ENCODE measurements at places on chromosomes 6 and 20. TPM values are rescaled to one million over a fixed set of nuclear protein-coding genes. Genes with fewer than 3 reads are reported as not detected.

DNA sequence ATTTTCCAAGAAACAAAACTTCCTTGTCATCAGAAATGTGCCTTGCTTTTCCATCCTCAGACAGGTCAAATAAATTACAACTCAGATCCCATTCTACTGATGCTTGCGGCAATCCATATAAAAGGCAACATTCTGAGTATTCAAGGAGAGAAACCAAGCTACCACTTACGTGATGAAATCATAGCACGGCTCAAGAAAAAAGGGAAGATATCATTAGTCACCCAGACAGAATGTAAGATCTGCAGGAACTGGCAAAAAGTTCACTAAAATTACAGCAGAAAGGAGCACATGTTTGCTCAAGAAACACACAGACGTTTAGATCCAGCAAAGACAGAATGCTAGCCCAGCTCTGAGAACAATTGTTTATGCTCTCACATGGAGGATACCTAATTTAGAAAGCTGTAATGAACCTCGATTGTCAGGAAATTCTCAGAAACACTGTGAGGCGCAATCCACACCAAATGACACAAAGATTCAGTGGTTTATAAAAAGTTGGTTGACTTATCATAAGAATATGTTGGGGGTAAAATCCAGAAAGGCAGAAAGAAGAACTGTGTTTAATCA is 304.2 kb downstream of the ADGRG6 start:
- DNase-seq: no peak
- H3K4me3 ChIP-seq: no peak overlapping the region
- H3K4me1 ChIP-seq: no peaks in the 10 kb centered on the region
- H3K36me3 ChIP-seq: no peaks in the 10 kb centered on the region

DNA sequence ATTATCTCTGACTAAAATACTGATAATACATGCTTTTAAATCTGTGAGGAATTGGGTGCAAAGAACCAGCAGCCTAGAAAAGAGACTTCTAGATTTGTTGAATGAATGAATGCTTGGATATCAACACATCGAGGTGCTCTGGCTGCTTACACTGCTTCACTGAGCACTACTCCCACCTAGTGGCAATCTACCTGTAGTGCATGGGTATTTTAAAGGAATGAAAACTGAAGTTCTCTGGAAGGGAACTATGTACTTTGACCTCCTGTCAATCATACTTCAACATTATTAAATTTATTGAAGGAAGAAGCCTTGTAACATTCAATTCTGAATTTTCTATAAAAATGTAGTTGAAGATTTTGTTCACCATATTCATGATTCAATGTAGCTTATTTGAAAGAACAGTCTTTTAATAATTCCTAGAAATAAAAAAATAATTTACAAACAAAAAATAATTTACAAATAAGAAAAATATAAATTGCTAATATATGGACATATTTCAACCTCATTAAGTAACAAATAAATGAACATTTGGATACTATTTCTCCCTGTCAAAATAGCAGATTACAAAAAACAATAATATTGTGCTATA is 111.2 kb upstream of the MMS22L start:
- no peak overlapping the region for H3K4me3 ChIP-seq
- no peak overlapping the region for H3K27ac ChIP-seq
- peak; percentile 15 for DNase-seq

DNA sequence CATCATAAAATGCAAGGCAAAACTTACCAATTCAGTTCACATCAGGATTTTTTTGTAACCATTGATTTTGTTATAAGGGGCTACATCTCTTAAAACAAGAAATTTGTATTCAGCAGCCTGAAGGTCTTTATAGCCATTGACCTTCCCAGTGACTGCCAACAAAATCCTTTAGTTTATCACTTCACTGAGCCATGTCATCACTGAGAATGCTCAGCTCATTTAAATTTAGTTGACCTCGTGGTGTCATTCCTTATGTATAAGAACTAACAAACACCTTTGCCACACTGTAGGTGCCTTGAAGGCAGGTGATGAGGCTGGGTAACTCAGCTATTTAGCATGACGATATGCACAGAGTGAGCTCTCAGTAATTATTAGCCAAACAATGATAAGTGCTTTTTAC is 77.7 kb downstream of the GRM1 start:
- H3K27ac ChIP-seq: no peak overlapping the region
- no peaks in the 10 kb centered on the region for H3K27me3 ChIP-seq
- H3K4me1 ChIP-seq: no peaks in the 10 kb centered on the region
- no peaks in the 10 kb centered on the region for H3K36me3 ChIP-seq
- DNase-seq: no peak

C2 gene
- 0.73 TPM for total RNA-seq

DNA sequence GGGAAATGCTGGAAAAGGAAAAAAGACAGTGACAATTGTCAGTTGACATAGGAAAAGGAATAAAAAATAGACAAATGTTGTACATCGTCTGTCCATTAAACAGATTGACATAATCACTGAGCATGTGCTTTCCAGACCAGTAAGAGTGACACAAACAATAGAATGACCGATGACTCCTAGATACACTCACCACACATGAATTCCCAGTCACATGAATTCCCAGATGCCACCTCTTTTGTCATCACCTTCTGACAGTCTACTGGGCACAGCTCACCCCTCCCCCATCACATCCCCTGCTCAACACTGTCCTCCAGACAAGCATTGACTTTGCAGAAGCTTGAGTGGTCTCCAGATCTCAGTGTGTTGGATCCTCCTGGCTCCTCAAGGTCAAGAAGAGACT is 25.9 kb downstream of the POM121L2 start:
- no peak overlapping the region for H3K4me3 ChIP-seq
- no peaks in the 10 kb centered on the region for H3K36me3 ChIP-seq
- no peak overlapping the region for H3K27ac ChIP-seq

MLN gene
- total RNA-seq: not detected

DNA sequence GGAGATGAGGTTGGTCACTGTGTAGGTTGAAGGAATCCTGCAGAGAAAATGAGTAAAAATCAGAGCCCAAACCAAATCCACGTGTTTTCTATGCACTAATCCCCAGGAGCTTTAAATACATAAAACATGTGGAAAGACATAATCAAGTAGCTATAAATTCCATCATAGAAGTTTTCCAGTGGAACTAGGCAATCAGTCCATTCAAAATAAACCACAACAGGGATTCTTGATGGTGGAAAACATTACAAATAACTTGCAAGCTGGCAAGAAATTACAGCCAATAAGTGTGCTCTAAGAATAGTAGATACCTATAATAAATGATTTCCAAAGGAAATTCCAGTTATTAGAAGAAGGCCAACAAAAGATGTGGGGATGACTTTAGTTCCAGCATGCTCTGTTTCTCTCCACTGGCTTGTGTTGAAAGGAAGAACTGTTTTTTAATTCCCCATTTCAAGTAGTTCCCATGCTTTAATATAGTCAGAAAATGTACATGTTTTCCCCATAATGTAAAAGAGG is 49.8 kb upstream of the ADGRG6 start:
- DNase-seq: no peak
- no peaks in the 10 kb centered on the region for H3K36me3 ChIP-seq
- H3K27ac ChIP-seq: no peak overlapping the region

DNA sequence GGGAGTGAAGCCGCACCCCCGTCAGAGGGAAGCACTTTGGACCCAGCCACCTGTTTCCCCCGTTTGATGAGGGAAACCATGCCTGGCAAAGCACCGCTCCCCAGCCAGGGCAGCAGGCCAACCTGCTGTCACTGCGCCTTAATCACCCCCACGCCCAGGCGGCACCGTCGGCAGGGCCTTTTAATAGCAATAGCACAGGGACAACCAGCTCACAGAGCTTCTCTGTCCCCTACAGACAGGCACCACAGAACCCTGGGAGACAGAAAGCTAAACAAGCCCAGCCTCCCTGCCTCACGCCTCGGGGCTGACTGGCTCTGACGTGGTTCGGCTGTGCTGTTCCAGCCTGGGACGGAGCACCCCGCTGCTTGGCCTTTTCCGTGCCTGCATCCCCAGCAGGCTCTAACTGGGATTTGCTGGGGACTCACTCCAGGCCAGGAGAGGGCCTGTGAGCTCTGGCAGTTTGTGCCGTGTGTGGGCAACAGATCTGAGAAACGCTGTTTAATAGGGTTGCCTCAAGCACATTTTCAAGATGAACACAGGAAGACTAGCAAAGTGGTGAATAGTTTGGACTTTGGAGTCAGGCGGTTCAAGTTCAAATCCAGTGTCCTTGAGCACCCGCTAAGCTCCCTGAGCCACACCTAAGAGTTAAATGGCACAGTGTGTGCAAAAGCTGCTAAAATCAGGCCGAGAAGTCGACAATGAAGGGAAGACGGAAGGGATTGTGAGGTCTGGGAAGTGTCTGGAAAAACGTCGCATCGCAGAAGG is 223.8 kb downstream of the NRN1 start:
- H3K27me3 ChIP-seq: no peaks in the 10 kb centered on the region
- H3K36me3 ChIP-seq: no peaks in the 10 kb centered on the region
- H3K4me3 ChIP-seq: no peak overlapping the region
- H3K4me1 ChIP-seq: peaks cover 13% of the 10 kb centered on the region
- no peak for DNase-seq

BHLHE23 gene
- total RNA-seq: not detected

GRCh38 chr20:23651117-23651516 is 13.4 kb upstream of the CST3 start:
- no peaks in the 10 kb centered on the region for H3K36me3 ChIP-seq
- no peak overlapping the region for H3K27ac ChIP-seq
- no peak overlapping the region for H3K4me3 ChIP-seq
- DNase-seq: no peak
- H3K4me1 ChIP-seq: no peaks in the 10 kb centered on the region

DNA sequence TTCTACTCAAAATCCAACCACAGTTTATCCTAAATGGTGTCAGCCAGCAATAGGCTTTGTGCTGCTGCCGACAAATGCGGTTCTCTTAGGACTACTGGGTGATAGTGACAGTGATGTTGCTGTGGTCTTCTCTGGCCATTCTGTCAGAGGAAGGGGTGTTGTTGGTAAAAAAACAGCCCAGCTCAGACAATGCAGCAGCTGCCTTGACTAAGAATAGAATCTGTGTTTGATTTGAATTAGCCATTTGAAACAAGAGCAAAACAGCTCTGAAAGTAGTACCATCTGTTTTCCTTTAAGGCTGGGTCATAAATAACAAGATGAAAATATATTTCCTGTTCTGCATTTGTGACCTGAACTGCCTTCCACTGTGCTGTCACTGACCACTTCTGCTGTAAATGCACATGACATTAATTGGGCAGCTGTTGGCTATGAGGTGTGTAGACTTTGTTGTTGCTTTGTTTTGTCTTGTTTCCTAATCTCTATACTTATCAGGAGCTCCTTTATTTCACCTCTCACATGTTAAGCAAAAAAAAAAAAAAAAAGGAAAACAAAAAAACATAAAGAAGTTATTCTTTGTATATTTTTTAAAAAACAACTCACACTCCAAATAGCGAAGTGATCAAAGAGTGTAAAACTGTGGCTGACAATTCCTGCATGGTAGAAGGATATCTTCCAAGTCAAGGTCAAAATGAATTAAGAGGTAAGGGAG is 497.8 kb upstream of the ARID1B start:
- H3K27ac ChIP-seq: no peak overlapping the region
- DNase-seq: no peak
- H3K4me1 ChIP-seq: no peaks in the 10 kb centered on the region
- no peaks in the 10 kb centered on the region for H3K27me3 ChIP-seq
- no peak overlapping the region for H3K4me3 ChIP-seq

GRCh38 chr20:54350415-54350814 is 125.0 kb upstream of the DOK5 start:
- no peak overlapping the region for H3K27ac ChIP-seq
- H3K4me3 ChIP-seq: no peak overlapping the region
- DNase-seq: no peak
- no peaks in the 10 kb centered on the region for H3K27me3 ChIP-seq

TPX2 gene
- total RNA-seq: 60.3 TPM

DNA sequence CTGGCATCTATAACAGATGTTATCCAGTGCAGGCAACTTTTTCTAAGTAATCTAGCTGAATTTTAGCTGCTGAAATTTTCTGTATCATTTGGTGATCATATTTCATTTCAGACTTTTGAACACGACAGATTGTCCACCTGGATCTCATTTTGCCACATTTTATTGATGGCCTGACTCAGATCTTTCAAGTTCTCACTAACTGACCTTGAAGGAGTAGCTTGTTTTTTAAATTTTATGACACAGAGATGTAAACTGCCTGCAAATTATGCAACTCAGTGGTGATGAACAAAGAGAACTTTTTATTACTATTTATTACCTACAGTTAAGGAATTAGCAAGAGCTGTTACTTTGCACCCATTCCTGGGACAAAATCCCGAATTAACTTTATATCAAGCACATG is 366.4 kb downstream of the PAX1 start:
- H3K4me1 ChIP-seq: no peaks in the 10 kb centered on the region
- no peak overlapping the region for H3K4me3 ChIP-seq
- no peak for DNase-seq
- H3K27ac ChIP-seq: no peak overlapping the region

NNAT gene
- total RNA-seq: 0.33 TPM

GRCh38 chr6:144757299-144757698 is 472.2 kb downstream of the UTRN start:
- peaks cover 18% of the 10 kb centered on the region for H3K36me3 ChIP-seq
- no peak overlapping the region for H3K27ac ChIP-seq
- no peak overlapping the region for H3K4me3 ChIP-seq
- H3K4me1 ChIP-seq: no peaks in the 10 kb centered on the region
- DNase-seq: no peak

OOEP gene
- not detected for total RNA-seq

TSPO2 gene
- total RNA-seq: not detected

- no peak overlapping the region for H3K27ac ChIP-seq
- H3K4me1 ChIP-seq: peaks cover 54% of the 10 kb centered on the region
- H3K36me3 ChIP-seq: no peaks in the 10 kb centered on the region
- H3K4me3 ChIP-seq: no peak overlapping the region
- no peak for DNase-seq
These were observed 4.2 kb downstream of the CD2AP start for GRCh38 chr6:47481806-47482205.

SEL1L2 gene
- not detected for total RNA-seq

GRCh38 chr20:50519036-50519762 is 9.0 kb downstream of the PTPN1 start:
- peaks cover 97% of the 10 kb centered on the region for H3K4me1 ChIP-seq
- no peaks in the 10 kb centered on the region for H3K36me3 ChIP-seq
- H3K27ac ChIP-seq: peak overlapping the region; percentile 26
- peak overlapping the region; percentile 41 for H3K4me3 ChIP-seq

CDK19 gene
- total RNA-seq: 9.1 TPM

- DNase-seq: no peak
- H3K27ac ChIP-seq: no peak overlapping the region
- peaks cover 45% of the 10 kb centered on the region for H3K4me1 ChIP-seq
- H3K36me3 ChIP-seq: no peaks in the 10 kb centered on the region
These were observed 1.5 kb downstream of the COL12A1 start for GRCh38 chr6:75204217-75204958.

GRCh38 chr20:17377231-17377630 is 150.4 kb downstream of the PCSK2 start:
- no peaks in the 10 kb centered on the region for H3K27me3 ChIP-seq
- H3K27ac ChIP-seq: no peak overlapping the region
- no peak for DNase-seq
- no peak overlapping the region for H3K4me3 ChIP-seq

GRCh38 chr6:131053546-131054240 is 9.4 kb downstream of the EPB41L2 start:
- DNase-seq: no peak
- no peak overlapping the region for H3K4me3 ChIP-seq
- H3K27me3 ChIP-seq: no peaks in the 10 kb centered on the region
- H3K27ac ChIP-seq: no peak overlapping the region
